ENCODE measurements at places on chromosomes 6 and 20. TPM values are rescaled to one million over a fixed set of nuclear protein-coding genes. Genes with fewer than 3 reads are reported as not detected.

DCDC2 gene
- total RNA-seq, result not detected

ZFP64 gene
- 11.2 TPM for total RNA-seq

MCHR2 gene
- total RNA-seq, result not detected

GSTA4 gene
- total RNA-seq, result 20.4 TPM

DIDO1 gene
- total RNA-seq, result 39.0 TPM

FAM83D gene
- 0.71 TPM for total RNA-seq

ZKSCAN3 gene
- 3.0 TPM for total RNA-seq

CAPN11 gene
- 2.4 TPM for total RNA-seq

BMP2 gene
- 14.3 TPM for total RNA-seq

PTGIS gene
- total RNA-seq, result 124 TPM

LY6G6F gene
- total RNA-seq, result not detected

OOEP gene
- total RNA-seq, result not detected

VIP gene
- total RNA-seq, result 0.48 TPM

PHF10 gene
- 51.7 TPM for total RNA-seq

PROCR gene
- 103 TPM for total RNA-seq

HRH3 gene
- not detected for total RNA-seq

VSX1 gene
- not detected for total RNA-seq

NKX2-4 gene
- total RNA-seq, result not detected

DEFB124 gene
- total RNA-seq, result 1.7 TPM

LPA gene
- not detected for total RNA-seq

CSNK2A1 gene
- total RNA-seq, result 132 TPM

CLIC5 gene
- 8.2 TPM for total RNA-seq

ERVFRD-1 gene
- total RNA-seq, result 0.13 TPM

GPR63 gene
- 0.32 TPM for total RNA-seq

Measured in mesenteric fat pad (tissue), 1 donor.